ENCODE measurements at places on chromosomes 13 and 19.

DNA sequence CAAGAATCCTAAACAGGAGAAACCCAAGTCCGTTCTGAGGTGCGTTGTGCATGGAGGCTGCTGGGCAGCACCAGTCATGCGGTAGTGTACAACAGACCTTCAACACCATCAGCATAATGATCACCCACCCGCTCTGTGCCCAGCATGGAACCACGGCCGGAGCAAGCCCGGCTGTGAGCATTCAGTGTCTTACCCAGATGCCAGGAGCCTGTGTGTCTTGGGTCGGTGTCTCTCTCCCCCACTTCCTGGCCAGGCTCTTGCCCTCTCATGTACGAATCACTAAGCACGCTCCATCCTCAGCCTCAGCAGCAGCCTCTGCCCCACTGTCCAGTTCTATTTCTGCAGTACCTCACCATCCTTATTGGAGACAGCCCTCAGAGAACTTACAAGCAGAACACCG is 231.6 kb upstream of the IRS2 start:
- no peak for DNase-seq

- DNase-seq, result no peak
These were observed 443 bp downstream of the TBXA2R start for GRCh38 chr19:3606174-3606689.

GRCh38 chr13:48580185-48580803 is 47.4 kb upstream of the RCBTB2 start:
- peak; percentile 23 for DNase-seq

GRCh38 chr19:57946316-57946715 is 1.2 kb downstream of the ZNF256 start:
- no peak for DNase-seq

DNA sequence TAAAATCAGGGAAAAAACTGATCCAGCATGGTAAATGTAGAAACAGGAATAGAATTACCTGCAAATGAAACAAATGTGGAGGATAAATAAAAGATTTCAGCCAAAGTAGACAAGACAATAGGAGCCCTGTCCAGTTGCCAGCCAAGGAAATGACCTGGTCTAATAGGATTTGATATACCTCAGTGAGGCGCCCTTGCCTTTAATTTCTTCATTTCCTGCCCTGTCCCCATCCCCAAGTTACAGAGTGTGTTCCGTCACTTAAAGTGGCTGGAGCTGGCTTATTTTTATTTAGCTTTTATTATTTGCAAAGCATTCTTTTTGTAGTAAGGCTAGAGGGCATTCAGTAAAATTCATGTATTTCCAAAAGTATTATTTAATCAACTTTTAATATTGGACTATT is 1022.0 kb downstream of the EFNB2 start:
- DNase-seq, result no peak

GRCh38 chr13:20714563-20715329 is 11.2 kb downstream of the IL17D start:
- DNase-seq, result no peak

DNA sequence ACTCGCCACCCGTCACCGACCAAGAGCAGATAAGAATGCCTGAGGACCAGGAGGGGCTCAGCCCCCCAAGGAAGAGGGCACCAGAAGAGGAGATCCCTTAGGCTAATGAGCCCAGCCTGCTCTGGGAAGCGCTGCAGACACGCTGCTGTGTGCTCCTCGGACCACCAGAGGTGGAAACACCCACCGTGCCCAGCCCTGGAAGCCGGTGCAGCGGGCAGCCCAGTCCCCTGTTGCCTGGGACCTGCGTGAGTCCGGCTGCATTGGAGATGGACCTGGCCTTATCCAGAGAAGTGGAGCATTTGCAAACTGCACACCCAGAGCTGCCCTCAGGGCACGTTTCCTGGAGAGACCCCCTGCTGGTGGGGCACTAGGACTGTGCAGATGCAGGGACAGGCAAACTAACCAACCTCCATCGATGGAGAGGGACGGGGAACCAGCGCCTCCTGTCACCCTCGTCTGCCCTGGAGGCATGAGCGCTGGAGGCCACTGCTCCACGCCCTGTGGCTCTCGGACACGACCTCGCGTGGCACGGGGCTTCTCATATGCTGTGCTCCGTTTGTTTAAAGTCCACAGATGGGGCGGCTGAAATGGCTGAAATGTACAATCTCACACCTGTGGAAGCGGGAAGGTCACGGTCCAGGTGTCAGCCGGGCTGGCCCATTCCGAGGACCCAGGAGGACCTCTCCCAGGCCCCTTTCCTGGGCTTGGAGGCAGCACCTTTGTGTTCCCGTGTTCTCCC is 153.9 kb downstream of the KDM4B start:
- no peak for DNase-seq

DNA sequence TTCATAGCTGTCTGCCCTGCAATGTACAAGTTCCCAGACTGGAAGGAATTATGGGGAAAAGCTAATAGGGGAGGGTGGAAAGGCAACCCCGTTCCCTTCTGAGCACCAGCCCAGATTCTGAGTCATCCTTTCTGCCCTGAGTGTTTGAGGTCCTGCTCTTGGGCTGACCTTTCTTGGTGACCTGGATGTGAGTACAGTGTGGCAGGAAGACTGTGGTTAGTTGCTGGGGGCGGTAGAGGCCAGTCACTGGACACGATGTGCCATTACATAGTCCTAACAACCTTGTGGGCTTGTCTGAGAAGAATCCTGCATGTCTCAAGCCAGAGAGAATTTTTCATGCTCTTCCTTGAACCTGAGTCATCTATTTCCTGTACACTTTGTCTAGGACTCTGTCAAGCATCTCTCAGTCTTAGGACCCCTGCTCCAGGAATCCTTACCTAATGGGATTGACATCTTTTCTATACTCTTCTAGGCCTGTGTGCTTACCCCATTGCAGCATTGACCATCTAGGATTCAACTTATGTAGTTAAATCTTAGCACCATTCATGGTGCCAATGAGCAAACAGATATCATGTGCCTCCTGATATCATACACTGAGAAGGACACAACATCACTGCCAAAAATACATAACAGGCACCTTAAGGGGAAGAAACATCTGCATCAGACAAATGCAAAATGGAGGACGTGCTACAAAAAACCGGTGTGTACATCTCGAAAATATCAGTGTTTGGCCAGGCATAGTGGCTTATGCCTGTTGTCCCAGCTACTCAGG is 8.1 kb upstream of the ANGPTL4 start:
- peak; percentile 74 for DNase-seq

GRCh38 chr13:26168237-26168814 is 53.8 kb downstream of the RNF6 start:
- no peak for DNase-seq

- no peak for DNase-seq
These were observed 117.3 kb downstream of the ITGBL1 start for GRCh38 chr13:101569807-101570206.

GRCh38 chr13:98508685-98509084 is 68.2 kb downstream of the STK24 start:
- DNase-seq, result no peak

DNA sequence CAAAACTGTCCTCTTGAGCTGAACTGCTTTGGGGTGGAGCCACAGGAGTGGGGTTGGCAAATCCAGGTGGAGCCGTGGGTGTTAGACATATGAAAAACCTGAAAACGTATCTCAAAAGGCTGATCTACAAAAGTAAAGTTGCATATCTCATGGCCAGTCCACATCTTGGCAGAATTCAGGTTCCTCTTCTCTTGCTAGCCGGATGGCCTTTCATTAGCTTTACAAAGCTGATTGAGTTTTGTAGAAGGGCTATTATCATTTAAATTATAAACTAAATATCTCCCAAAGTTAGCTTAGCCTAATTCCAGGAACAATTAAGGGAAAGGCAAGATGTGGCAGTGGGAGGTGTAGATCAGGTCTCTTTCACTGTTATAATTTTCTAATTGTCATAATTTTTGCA is 1427.7 kb downstream of the EFNB2 start:
- DNase-seq, result no peak

DNA sequence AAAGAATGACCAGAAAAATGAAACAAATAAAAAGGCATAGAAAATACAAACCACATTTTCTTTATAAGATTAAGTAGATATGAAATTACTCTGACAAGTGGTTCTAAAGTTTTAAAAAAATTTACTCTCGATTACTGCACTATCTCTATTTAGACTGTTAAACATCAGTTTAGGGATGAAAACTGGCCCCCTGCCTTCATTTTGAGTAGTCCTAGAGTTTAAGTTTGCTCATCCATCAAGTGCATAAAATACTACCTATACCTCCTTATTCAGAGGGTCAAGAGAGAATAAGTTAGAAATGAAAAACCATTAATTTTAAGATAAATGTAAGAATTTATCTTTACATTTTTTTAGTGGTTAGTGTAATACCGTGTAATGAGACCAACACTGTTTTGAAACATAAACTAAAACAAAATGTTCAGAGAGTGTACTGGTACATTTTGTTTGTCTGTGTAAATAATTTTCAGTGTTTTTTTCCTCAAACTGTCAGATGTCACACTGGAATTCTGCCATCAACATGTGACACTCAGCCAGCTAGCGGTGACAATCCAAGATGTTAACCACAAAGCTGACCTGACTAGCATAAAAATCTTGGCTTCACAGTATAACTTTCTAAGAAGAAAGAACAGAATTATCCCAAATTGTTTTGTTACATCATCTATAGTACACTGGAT is 184.8 kb upstream of the PCDH20 start:
- no peak for DNase-seq

DNA sequence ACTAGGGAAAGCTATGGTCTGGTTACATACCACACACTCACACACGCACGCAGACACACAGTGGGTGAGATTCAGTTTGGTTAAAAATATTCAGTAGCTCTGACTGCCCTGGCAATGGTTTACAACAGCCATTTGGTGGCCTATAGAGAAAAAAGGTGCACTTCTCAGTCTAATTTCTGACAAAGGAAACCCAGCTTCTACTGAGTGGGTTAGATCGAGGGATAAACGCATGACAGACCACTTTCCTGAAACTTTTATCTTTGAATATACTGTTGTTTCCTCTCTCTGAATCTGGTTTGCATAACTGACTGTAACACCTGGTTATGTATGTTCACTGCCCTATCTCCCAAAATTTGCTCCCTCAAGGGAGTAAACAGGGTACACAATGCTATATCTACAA is 2.5 kb downstream of the LIG4 start:
- DNase-seq, result no peak

- no peak for DNase-seq
These were observed 501.0 kb downstream of the FOXO1 start for GRCh38 chr13:40165316-40165932.

DNA sequence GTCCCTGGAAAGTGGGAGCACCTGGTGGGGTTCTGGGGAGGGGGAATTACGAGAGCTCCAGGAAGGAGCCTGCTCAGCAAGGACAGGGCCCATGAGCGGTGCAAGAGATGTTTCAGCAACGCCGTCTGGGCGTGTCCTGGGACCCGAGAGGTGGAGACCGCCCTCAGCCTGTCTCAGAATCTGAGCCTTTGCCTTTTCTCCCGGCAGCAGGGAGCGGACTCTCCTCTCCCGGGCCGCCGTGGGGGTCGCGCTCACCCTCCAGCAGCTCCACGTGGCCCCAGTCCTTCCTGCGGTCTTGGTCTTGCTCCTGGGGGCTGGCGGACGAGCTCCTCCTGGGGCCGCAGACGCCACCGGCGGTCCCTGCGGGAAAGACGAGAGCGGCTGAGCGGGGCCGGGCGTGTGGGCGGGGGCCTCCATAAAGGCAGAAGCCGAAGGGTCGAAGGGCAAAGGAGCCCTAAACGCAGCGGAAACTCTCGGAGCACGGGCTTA is 714 bp downstream of the POLRMT start:
- DNase-seq, result peak; percentile 51

- DNase-seq, result no peak
These were observed 8.4 kb upstream of the KLK14 start for GRCh38 chr19:51091126-51091525.

- DNase-seq, result no peak
These were observed 12.2 kb downstream of the ABCC4 start for GRCh38 chr13:95289020-95289444.

DNA sequence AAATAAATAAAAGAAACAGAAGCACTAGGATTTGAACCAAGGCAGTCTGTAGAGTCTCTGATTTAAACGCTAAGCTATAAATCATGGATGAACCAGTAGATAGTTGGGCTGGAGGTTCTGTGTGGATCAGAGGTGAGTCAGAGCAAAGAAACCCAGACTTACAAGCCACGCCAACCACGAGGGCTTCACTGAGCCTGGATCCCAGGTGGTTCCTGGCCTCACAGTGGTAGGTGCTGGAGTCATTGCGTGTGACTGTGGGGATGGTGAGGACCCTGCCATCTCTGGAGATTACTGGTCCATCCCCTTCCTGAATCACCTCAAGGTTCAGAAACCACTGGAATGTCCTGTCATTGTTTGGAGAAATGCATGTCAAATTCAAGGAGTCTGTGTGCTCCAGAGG is 19.3 kb upstream of the CEACAM20 start:
- DNase-seq, result peak; percentile 25

DNA sequence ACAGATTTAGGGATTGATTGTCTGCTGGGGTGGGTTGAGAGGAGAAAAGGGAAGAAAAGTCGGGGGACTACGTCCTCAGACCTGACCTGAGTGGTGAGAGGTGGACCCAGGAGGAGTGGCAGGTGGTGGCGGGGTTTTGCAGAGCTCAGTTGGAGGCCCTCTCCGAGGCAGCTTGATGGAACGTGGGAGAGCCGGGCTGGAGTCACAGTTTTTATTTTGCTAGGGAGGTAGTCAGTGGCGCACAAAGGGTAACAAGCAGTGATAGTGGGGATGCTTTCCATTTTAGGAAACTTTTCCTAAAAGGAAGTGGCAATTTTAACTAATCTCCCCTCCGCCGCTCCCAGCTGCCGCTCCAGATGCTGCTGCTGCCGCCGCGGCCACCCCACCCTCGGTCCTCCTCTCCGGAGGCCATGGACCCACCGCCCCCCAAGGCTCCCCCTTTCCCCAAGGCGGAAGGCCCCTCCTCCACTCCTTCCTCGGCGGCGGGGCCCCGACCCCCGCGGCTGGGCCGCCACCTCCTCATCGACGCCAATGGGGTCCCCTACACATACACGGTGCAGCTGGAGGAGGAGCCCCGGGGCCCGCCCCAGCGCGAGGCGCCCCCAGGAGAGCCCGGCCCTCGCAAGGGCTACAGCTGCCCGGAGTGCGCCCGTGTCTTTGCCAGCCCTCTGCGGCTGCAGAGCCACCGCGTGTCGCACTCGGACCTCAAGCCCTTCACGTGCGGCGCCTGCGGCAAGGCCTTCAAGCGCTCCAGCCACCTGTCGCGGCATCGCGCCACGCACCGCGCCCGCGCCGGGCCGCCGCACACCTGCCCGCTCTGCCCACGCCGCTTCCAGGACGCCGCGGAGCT is 1.1 kb upstream of the ZNF581 start:
- DNase-seq, result no peak

GRCh38 chr13:48656608-48657007 is 2.9 kb downstream of the CYSLTR2 start:
- no peak for DNase-seq

- DNase-seq, result no peak
These were observed 74.7 kb downstream of the GADD45B start for GRCh38 chr19:2550431-2551171.

DNA sequence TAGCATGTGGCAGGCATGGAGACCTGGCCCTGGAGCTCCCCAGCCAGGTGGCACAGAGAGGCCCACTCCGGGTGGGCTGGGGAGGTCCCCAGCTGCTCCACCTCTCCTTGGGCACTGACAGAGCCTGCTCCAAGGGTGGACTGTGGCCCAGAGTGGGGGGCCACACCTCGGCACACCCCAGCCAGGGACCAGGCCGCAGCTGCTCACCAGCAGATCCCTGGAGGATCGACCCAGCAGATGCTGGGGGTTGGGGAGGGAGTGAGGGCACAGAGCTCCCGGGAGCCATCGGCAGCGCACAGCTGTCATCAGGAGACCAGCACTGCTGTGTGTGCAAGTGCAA is 72.0 kb upstream of the KCTD15 start:
- no peak for DNase-seq

Measured in HTR-8/SVneo (cell line).